ENCODE measurements at places on chromosomes 7 and 10.

DNA sequence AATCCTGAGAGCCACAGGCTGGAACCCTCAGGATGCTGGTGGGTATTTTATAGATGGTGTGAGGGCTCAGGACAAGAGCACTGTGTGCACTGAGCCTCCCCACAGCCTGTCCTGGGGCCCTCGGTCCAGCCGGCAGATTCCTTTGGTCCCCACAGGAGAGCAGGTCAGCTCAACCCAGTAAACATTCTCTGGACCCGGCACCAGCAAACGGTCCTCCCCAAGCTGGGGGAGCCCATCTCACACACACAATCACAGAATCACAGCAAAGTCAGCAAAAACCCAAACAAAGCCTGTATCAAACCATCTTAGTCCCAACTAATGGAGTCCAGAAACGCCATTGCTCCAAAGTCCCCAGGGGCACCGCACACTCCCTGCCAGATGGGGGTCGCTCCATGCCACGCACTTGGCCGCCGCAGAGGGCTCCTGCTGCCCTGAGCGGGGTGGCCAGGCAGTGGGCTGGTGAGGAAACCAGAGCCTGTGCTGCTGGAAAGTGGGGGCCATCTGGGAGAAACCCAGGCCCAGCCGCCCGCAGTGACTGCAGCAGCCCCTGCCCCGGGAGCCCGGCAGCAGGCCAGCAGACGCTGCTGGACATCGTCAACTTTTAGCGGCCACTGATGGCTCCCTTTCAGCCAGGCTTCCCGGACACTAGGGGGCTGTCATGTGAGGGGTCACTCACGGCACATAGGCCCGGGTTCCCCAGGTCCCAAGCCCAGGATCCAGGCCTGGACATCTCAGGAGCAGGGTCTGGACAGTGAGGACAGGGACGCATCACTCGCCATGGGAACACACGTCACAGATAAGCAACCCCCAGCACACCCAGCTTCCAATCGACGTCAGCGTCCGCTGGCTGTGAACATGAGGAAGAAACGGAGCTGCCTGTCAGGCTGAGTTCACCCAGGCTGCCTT, 52.6 kb downstream of the DPYSL4 start:
- no peak for DNase-seq

DNA sequence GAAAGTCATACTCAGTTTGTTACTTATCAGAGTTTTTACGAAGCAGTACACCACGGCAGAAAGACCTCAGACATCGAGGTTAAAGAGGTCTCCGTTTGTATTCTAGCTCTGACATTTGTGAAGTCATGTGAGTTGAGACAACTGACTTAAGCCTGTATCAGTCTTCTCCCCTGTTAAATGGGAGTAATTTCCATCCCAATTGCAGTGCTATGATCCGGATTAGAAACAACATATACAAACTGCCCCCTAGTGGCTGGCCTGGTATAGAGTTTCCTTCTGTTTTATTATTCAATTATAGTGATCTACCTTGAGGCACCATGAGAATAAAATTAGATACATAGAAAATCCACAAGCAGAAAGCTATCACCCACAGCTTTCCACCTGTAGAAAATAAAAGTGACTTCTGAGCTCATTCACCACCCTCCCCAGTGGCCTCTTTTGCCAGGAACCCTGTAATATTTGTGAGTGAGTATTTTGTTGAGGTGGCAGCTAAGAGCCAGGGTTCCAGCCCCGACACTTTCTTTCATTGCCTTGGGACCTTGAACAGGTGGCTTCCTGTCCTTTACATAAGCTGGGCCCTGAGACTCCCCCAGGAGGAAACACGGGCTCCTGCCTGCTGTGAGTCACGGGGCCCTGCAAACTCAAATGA, 607.2 kb upstream of the MGMT start:
- DNase-seq = no peak

- DNase-seq = no peak
These were observed 83.5 kb upstream of the SH2B2 start for GRCh38 chr7:102203218-102203617.

DNA sequence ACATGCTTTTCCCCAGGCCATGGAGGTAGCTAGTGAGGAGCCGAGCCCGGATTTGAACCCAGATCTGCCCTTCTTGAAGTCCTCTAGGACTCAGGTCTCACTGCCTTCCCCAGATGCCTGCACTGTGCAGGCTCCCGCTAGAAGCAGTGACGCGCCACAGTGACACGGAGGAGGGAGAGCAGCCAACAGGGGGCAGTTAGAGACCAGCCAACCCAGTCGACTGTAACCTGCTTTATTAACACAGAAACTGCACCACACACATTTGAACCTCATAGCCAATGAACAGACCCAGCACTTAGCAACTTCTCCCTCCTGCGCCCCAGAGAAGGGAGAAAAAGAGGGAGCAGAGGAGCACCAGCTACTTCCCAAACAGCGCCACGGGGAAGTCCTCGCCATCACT, 27.4 kb downstream of the PILRA start:
- DNase-seq = no peak

Measured in AG09319 (cell line).